ENCODE measurements at places on chromosomes 3 and 15.

- DNase-seq, result no peak
These were observed 42.2 kb upstream of the ATP1B3 start for GRCh38 chr3:141834292-141834691.

GRCh38 chr3:49842843-49843517 lies 13.4 kb downstream of the TRAIP start:
- no peak for DNase-seq

DNA sequence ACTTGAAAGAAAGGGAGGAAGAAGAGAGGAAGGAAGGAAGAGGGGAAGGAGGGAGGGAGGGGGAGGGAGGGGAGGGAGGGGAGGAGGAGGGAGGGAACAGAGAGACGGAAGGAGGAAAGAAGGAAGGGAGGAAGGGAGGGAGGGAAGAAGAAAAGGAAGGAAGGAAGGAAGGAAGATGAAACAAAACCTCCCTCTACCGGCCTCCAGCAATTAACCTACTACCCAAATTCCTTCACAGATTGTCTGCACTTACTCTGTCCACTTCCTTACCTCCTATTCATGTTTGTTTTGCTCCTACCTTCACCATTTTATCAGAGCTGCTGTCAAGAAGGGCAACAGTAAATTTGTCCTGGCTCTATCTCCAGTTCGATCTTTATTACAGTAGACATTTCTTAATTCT lies 44.6 kb upstream of the BCL6 start:
- no peak for DNase-seq

GRCh38 chr15:89363770-89364169 lies 29.1 kb upstream of the POLG start:
- DNase-seq, result no peak

DNA sequence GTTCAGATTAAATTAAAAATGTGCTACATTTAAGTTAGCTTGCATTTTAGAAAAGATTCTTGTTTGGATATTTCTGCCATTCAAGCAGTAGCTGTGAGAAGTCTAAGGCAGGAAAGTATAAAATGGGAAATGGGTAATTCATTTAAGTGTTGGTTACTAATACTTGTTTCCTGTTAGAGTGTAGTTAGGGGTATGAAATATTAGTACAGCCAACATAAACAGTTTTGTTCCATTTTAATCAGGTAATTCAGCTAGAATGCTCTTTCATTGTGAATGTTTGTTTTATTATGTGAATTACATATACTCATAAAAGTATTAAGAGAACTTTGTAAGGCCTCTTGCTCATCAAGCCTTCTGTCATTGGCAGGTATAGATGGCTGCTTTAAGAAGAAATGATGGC lies 19.9 kb downstream of the TATDN2 start:
- no peak for DNase-seq
